Type B pancreatic cell (in vitro differentiated cells): ENCODE measurements at places on chromosomes 5 and 9. TPM values are rescaled to one million over a fixed set of nuclear protein-coding genes. Genes with fewer than 3 reads are reported as not detected.

Gene CCDC192
- 0.31 and 2.0 TPM in 2 replicates for total RNA-seq

Gene NMUR2
- 0.33 and 0.80 TPM in 2 replicates for total RNA-seq

Gene OLFML2A
- total RNA-seq, result 6.3 and 10.8 TPM in 2 replicates

GRCh38 chr5:159780246-159780645 is 136.0 kb upstream of the ADRA1B start:
- no peaks in the 10 kb centered on the region for H3K36me3 ChIP-seq
- DNase-seq, result no peak
- no peak overlapping the region for H3K4me3 ChIP-seq
- no peak overlapping the region for H3K27ac ChIP-seq
- H3K4me1 ChIP-seq, result peaks cover 3% of the 10 kb centered on the region
- peaks cover 28% of the 10 kb centered on the region for H3K27me3 ChIP-seq

GRCh38 chr5:104171958-104172690 is 609.5 kb upstream of the NUDT12 start:
- H3K4me1 ChIP-seq, result no peaks in the 10 kb centered on the region
- H3K4me3 ChIP-seq, result no peak overlapping the region
- H3K36me3 ChIP-seq, result no peaks in the 10 kb centered on the region
- no peak for DNase-seq
- no peak overlapping the region for H3K27ac ChIP-seq

GRCh38 chr5:131671994-131672655 is 37.1 kb upstream of the RAPGEF6 start:
- H3K27ac ChIP-seq, result peak overlapping the region; percentile 12
- H3K4me1 ChIP-seq, result peaks cover 8% of the 10 kb centered on the region
- H3K27me3 ChIP-seq, result no peaks in the 10 kb centered on the region

- H3K4me1 ChIP-seq, result no peaks in the 10 kb centered on the region
- no peak overlapping the region for H3K4me3 ChIP-seq
- H3K27me3 ChIP-seq, result no peaks in the 10 kb centered on the region
Measured at GRCh38 chr9:32486839-32487562, 39.0 kb downstream of the RIGI start.

- DNase-seq, result no peak
- peak overlapping the region; percentile 96 for H3K27ac ChIP-seq
Measured at GRCh38 chr5:109407913-109408312, 1.9 kb downstream of the PJA2 start.

GRCh38 chr5:170361616-170362015 is 27.6 kb downstream of the KCNMB1 start:
- H3K36me3 ChIP-seq, result no peaks in the 10 kb centered on the region
- no peak overlapping the region for H3K4me3 ChIP-seq
- H3K27ac ChIP-seq, result no peak overlapping the region
- no peak for DNase-seq
- peaks cover 23% of the 10 kb centered on the region for H3K4me1 ChIP-seq

GRCh38 chr9:110128664-110129329 is 79.2 kb downstream of the C9orf152 start:
- DNase-seq, result no peak
- no peaks in the 10 kb centered on the region for H3K27me3 ChIP-seq
- H3K36me3 ChIP-seq, result peaks cover 6% of the 10 kb centered on the region
- peak overlapping the region; percentile 82 for H3K4me3 ChIP-seq
- peaks cover 71% of the 10 kb centered on the region for H3K4me1 ChIP-seq

DNA sequence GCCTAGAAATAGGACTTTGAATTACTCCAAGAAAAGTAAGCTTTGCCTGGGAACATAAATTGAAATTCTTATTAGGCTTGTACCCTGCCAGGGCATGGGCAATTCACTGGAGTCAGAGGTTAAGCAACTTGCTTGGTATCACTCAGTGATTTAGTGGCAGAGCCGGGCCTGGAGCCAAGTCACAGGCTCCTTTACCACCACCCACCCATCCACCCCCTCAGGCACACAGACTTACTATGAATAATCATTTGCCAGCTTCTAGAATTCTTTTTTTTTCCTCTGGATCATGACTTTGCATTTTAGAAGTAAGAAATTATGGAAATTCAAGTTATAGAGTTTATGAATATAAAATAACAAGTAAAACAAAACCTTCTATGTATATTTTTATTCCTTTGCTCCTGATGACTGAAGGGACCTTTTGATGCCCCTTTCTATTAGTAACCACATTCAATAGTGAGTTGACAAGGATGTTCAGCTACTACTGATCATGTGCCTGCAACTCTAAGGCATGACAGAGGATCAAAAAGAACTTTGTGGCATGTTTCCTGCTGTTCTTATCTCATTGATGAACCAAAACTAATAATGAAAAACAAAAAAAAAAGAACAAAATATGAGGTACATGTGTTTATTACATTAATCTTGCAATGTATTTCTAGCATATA is 614.7 kb downstream of the TLR4 start:
- H3K4me3 ChIP-seq, result no peak overlapping the region
- no peaks in the 10 kb centered on the region for H3K4me1 ChIP-seq
- no peaks in the 10 kb centered on the region for H3K27me3 ChIP-seq
- no peak overlapping the region for H3K27ac ChIP-seq
- DNase-seq, result no peak

DNA sequence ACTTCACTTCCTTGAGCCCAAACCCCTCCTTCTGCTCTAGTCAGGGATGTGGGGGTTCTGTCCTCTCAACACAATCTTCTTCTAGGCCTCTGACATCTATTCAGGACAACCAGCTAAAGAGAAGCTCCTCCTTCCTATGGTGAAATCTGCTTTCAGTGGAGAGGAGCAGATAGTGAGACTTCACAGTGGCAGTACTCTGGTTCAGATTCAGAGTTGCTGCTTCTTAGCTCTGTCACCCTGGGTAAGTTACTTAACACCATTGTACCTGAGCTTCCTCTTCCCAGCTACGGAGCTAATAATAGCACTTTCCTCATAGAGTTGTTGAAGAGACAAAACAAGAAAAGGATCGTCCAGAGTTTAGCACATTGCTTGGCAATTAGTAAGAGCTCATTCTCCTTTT is 77.3 kb upstream of the LARP1 start:
- H3K4me3 ChIP-seq, result no peak overlapping the region
- no peaks in the 10 kb centered on the region for H3K27me3 ChIP-seq
- H3K27ac ChIP-seq, result peak overlapping the region; percentile 62
- no peaks in the 10 kb centered on the region for H3K4me1 ChIP-seq
- DNase-seq, result no peak

DNA sequence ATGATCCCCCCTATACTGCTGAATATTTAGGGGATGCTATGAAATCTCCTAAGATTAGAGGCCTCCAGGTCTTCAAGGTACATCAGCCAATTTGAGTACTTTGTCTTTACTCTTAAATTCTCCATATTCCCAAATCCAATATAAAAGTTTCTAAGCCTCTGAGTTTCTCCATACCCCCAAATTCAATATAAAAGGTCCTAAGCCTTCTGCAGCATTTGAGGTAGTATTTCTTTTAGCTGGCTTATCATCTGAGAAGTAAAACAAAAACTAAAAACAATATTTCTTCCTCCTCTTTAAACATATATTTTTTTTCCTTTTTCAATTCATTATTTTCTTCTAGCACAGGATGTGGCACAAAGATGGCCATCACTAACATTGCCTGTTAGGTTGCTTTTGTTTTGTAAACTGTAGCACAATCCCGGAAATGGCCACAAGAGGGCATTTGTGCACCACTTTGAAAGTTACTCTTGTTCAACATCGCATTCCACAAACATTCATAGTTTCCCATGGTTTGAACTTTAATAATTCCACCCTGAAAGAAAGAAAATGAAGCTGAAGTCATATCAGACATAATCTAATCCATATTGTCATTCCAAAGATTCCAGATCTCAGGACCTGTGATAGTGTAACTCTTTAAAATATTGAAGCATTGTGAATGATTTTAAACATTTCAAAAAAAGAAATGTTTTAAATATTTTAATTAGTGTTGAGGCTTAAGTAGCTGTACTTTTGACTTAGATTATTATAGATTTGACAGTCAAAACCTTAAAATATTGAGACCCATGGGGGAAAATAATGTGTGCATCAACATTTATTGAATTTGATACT is 21.0 kb upstream of the SCGB3A2 start:
- H3K4me3 ChIP-seq, result no peak overlapping the region
- H3K27ac ChIP-seq, result no peak overlapping the region
- no peaks in the 10 kb centered on the region for H3K4me1 ChIP-seq
- H3K27me3 ChIP-seq, result no peaks in the 10 kb centered on the region
- H3K36me3 ChIP-seq, result no peaks in the 10 kb centered on the region
